RKO (cell line): ENCODE measurements at places on chromosomes 1 and 21.

- DNase-seq = no peak
Measured at GRCh38 chr1:110684491-110684890, 9.8 kb upstream of the KCNA3 start.

GRCh38 chr1:175889848-175890247 is 146.5 kb upstream of the TNR start:
- DNase-seq = no peak

- DNase-seq = no peak
Measured at GRCh38 chr1:224676551-224676950, 60.4 kb downstream of the CNIH3 start.

- DNase-seq = no peak
Measured at GRCh38 chr1:80517062-80517461, 1283.7 kb upstream of the ADGRL2 start.

DNA sequence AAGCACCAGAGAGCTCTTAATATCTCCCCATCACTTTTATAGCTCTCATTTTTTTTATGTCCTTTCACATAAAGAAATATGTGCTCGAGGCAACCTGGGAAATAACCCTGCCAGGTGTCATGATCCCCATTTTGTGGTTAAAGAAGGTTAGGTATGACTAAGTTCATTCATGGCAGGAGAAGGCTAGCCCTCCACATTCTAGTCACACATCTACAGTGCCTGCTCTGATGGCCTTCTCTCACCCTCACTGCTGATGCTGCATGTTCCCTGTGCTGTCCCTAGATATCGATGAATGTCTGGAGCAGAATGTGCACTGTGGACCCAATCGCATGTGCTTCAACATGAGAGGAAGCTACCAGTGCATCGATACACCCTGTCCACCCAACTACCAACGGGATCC is 187.5 kb downstream of the TPR start:
- no peak for DNase-seq

- DNase-seq = no peak
Measured at GRCh38 chr1:33407352-33408092, 23.4 kb downstream of the PHC2 start.

- no peak for DNase-seq
Measured at GRCh38 chr1:28804071-28804470, 7.9 kb upstream of the OPRD1 start.

DNA sequence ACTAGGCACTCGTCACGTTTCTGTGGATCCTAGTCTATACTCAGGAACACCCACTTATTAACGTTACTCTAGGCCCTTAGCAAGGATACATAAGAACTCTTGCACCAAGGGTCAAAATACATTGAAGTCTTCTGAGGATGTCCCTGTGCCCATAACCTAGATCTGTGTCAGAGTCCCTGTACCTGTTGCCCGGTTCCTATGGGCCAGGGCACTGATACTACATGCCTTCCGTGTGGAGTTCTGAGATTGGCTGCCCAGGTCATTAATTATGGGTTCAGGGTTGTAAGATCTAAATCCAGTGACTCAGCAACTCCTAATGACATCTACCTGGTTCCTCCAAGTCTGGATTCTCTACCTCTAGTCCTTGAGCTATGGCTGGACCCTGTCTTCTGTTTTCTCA is 69.5 kb downstream of the GPR137B start:
- DNase-seq = no peak

GRCh38 chr1:53145942-53146708 is 3.7 kb upstream of the SLC1A7 start:
- peak; percentile 35 for DNase-seq
